ENCODE measurements at places on chromosomes 5 and 9.

- no peak for DNase-seq
Measured at GRCh38 chr9:105632807-105633206, 29.4 kb upstream of the TAL2 start.

DNA sequence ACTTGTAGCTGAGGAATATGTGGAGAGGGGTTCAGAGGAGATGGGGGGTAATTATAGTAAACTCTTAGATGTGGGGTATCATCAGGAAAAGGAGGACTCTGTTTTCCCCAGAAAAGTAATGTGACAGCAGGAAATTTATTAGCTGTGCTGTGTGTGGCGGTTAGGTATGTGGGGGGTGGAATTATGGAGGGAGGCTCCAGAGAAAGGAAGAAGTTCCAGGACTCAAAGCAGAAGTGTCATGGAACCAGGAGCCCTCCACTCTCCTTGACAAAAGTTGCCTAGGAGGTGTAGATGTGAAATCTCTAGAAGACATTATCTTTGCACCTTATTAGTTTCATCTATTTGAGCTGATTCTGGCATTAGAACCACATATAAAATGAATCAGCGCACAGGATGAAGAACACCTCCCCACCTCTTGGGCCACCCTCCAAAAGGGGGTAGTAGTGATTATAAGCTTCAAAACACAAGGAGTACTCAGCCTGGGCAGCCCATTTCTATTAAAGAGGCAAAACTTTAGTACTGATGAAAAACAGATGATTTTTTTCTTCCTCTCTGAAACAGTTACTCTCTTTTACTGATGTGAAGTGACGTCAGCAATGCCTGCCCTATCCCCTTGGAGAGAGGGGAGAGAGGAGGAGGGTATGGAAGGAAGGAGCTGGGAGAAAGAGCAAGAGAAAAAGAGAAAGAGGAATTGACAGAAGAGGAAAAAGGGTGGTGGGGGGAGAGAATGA, 18.2 kb downstream of the NR2F1 start:
- DNase-seq: no peak

DNA sequence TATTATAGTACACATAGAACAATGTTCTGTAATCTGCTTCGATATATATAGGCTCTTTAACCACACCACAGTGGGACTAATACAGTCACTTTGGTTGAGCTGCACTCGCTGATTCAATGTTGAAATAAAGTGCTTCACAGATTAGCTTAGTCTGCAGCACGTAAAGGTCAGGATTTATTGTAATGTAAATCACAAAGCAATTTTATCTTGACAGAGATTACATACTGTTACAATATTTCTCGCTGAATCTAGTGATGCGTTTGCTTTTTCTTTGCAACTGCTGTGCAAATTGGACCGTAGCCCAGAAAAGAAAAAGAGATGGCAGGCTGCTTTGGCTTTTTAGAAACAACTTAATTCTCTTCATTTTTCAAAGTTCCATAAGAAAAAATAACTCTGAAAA, 52.9 kb downstream of the CETN3 start:
- DNase-seq: no peak

- DNase-seq: no peak
Measured at GRCh38 chr5:172097356-172097755, 90.7 kb downstream of the STK10 start.

GRCh38 chr5:2003690-2004365, 121.1 kb upstream of the IRX4 start:
- no peak for DNase-seq

- no peak for DNase-seq
Measured at GRCh38 chr5:141815796-141816180, 62.4 kb downstream of the PCDH1 start.

- no peak for DNase-seq
Measured at GRCh38 chr9:106019702-106020101, 325.4 kb downstream of the TMEM38B start.
